ENCODE measurements at places on chromosomes 6 and 20.

GRCh38 chr20:47360297-47361056 is 4.0 kb upstream of the ZMYND8 start:
- no peak for DNase-seq

DNA sequence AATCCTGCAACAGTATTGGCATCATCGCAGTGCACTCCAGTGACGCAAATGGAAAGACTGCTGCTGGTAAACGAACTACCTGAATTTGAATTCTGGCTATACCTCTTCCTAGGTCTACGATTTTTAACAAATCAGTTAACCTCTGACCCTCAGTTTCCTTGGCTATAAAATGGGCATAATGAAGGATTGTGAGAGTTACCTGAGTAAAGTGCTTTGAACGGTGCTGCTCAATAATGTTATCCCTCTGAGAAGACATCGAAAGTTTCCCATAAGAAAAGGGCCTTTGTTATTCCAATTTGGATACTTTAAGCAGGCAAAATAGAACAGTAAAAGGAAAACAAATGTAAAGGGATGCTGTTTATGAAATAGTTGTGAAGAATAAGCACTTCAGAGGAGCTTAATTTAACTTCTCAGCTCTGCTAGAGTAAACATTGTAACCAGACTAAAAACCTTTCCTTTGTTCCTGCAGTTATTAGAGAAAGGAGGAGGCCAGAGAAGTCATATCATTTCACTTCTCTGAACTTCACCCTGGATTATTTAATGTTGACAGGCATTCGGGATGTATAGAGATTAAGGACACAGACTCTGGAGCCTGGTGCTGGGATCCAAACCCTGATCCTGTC is 5.8 kb downstream of the SGK1 start:
- DNase-seq, result no peak

DNA sequence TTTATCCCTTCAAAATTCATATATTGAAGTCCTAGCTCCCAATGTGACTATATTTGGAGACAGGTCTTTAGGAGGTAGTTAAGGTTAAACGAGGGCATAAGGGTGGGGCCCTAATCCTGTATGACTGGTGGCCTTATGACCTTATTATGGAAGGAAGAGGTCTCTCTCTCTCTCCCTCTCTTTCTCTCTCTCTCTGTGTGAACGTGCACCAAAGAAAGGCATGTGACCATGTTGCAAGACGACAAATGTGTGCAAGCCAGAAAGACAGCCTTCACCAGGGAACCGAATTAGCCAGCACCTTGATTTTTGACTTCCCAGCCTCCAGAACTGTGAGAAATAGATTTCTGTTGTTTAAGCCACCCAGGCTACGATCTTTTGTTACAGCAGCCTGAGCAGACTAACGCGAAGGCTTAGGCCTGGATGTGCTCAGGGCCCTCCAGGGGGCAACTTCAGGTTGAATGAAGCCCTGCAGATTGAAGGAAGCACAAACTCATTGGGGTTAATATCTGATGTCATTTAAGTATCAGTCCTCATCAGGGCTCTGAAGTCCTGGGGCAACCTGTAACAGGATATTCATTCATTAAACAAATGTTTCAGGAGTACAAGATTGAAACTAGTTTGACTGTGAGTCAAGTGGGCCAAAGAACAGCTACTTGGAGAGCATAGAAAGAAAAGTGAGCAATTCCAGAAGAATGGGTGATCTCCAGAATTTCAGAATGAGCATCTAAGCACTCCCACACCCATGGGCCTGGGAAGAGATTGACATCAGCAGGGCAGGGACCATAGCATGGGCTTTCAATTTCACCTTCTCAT is 157.4 kb upstream of the TNFAIP3 start:
- DNase-seq, result peak; percentile 58

DNA sequence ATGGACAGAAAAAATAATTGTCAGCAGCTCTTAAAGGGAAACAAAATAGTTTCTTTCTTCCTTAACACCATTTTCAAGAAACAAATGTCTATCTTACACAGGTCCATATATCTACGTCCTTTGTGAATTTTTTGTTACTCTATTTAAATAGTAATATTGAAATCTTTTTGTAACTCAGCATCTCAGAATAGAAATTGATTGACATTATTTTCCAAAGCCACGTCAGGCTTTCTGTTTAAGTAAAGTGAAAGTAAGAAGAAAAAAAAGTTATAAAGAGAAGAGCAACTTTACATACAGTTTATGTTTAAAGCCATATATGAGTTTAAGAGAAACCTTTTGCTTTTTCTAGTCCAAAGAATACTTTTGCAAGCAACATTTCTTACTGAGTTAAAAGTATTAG is 402.9 kb upstream of the SOX4 start:
- DNase-seq, result peak; percentile 19

GRCh38 chr20:36490191-36490590 is 51.1 kb upstream of the MYL9 start:
- no peak for DNase-seq
